Inflammatory macrophage treated with lipopolysaccharide for 4 hours (primary cell): ENCODE measurements at places on chromosomes 4 and X.

DNA sequence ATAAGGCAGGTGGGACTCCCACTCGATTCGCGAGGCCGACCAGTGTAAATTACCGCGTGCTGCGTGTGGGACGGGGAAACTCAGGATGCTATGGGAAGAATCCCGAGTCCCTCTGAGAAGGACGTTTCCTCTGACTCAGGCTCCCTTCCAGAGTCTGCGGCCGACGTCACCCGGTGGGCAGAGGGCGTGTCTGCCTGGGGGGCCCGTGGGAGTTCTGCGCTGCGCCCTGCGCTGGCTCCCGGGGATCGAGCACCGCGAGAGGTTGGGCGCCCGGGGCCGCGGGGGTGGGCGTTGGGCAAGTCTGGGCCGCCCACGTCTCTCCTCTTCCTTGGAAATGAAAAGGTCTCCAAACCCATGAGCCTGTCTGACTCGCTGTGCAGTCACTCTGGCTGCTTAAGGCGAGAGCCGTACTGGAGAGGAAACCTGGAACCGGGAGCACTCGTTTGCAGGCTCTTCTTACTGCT, 568 bp downstream of the NIPAL1 start:
- peak; percentile 38 for DNase-seq

DNA sequence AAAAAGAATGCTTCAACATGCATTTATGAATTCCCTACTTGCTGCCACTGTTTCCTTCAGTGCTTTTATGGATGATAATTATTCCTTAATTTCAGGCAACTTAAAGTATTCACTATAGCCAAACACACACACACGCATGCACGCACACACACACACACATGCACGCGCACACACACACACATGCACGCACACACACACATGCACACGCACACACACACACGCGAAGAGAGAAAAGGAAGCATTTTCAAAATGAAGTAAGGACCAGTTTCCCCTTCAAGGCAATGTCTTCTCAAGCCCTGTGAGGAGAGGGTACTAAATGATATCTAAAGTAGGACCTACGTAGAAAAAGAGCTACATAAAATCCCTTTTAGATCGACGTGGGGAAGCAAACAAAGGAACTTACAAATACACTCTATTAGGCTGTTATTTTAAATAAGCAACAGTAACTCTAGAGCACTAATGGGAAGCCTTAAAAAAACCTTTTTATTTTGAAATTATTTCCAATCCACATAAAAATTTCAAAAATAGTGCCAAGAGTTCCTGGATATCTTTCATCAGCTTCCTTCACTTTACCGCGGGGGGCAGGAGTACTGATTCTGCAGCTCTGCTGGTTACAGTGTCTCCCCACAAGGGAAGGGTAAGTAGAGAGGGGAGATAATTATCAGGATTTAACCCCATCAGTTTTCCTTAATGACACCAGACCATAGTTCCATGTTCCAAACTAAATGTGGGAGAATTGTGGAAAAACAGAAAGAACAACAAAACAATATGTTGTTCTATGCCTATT, 13.7 kb downstream of the IRF2 start:
- no peak for DNase-seq

DNA sequence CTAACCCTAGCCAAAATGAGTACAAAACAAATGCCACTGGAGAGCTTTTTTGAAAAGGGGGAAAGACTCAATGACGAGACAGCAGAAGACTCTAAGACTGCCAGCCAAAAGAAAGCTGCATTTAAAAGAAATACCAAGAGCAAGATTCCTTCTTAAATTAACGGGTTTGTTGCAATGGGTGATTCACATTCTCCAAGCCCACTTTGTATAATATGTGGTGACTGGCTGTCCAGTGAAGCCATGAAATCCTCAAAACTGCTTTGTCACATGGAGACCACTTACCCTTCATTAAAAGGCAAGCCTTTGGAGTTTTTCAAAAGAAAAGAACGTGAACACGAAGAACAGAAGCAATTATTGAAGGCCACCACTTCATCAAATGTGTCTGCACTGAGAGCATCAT, 68.2 kb downstream of the MRPL1 start:
- DNase-seq: no peak

GRCh38 chr4:85866508-85866907, 391.6 kb downstream of the ARHGAP24 start:
- DNase-seq: no peak

DNA sequence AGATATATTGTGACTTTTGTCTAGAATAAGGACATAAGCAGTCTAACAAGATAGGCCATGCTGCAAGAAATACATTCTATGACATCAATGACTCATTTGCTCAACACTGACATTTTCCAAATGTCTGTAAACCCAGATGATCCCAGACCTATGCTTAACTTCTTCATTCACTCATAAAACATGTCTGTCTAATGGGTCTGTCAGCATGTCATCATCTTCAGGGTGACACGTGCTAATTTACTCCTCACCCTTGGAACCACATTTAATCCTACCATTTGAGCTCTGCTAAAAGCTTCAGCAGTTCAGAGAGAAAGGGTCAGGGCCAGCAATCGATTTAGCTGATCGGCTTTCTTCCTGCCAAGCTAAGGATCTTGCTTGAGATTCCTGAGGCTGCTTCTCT, 109.4 kb upstream of the MAP3K15 start:
- peak; percentile 37 for DNase-seq

DNA sequence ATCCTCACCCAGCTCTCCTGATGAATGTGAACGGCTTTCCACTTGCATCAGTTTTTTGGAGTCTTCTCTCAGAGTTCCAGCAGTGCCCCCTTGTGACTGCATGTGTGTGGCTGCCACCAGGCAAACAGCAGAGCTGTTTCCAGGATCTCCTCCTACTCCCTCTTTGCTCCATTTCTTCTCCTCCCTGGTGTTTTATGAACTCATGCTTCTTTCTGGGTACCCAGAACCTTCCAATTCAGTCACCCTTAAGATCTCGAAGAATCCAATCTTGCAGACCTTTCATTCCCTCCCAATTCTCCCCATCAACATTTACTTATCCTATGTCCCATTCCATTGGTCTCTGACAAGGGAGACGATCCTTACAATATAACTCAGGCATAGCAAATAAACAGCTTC, 6.8 kb upstream of the TCEANC start:
- peak; percentile 44 for DNase-seq

- DNase-seq: no peak
Measured at GRCh38 chr4:147929746-147930145, 197.9 kb downstream of the ARHGAP10 start.

DNA sequence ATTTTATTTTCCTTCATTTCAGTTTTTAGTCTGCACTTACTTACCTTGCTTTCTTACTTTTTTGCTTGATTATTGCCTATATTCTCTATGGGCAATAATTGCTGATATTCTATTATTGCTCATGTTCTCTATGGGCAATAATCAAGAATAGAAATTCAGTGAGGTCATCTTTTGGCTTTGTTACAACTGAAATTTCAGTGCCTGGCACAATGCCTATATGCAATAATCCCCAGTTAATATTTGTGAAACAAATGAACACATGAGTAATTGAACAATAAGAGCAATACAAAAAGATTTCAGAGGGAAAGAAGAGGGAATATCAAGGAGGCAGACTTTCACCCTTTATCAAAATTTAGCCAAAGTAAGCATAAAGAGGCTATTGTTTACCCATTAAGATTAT, 48.6 kb upstream of the ARSJ start:
- no peak for DNase-seq

GRCh38 chr4:132227151-132227856, 921.8 kb upstream of the PCDH10 start:
- DNase-seq: no peak

DNA sequence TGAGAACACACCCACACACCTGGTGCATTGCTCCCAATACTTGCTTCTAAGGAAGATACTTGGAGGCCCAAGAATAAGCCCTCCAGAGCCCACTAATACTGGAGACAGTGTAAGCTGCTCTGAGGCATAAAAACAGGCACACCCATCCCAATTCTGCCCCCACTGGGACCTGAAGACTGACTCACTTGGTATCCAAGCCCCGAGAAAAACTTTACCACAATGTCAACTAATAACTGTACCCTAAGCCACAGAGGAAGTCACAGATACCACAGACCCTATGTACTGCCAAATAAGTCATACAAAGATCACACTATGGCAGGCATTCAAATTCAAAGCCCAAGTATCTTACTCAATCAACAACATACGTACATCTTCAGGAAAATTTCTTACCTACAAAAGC, 398.2 kb upstream of the SPANXN1 start:
- no peak for DNase-seq

GRCh38 chrX:1592470-1593142, 1.2 kb downstream of the AKAP17A start:
- DNase-seq: peak; percentile 48

GRCh38 chr4:147727476-147728028, 4.3 kb upstream of the ARHGAP10 start:
- no peak for DNase-seq

DNA sequence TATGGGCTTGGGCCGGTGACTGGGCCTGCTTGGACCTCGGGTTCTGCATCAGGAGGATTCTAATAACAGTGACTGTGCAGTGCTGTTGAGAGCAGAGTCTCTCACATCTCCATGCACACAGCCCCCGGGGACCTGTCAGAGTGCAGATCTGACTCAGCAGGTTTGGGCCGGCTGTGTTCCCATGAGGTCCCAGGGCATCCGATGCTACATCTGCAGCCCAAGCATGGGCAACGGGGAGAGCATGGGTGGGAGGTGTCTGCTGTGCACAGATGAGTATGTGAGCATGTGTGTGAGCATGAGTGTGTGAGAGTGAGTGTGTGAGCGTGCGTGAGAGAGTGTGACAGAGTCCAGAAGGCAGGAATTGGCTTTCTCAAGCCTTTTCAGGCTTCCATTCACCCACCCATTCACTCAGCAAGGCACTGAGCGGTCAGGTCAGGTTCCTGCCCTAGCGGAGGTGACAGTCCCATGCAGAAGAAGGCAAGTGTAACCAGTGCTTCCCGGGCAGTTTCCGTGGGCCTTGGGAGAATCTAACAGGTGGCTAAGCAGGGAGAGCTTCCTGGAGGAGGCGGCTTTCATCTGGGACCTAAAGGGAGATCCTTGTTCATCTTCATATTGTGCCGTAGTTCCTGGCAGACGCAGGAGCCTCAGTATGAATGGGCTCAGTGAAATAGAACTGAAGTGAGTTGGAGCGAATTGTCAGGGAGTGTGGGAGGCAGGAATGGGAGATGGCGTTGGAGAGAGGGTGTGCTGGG, 62.6 kb downstream of the SORCS2 start:
- no peak for DNase-seq

DNA sequence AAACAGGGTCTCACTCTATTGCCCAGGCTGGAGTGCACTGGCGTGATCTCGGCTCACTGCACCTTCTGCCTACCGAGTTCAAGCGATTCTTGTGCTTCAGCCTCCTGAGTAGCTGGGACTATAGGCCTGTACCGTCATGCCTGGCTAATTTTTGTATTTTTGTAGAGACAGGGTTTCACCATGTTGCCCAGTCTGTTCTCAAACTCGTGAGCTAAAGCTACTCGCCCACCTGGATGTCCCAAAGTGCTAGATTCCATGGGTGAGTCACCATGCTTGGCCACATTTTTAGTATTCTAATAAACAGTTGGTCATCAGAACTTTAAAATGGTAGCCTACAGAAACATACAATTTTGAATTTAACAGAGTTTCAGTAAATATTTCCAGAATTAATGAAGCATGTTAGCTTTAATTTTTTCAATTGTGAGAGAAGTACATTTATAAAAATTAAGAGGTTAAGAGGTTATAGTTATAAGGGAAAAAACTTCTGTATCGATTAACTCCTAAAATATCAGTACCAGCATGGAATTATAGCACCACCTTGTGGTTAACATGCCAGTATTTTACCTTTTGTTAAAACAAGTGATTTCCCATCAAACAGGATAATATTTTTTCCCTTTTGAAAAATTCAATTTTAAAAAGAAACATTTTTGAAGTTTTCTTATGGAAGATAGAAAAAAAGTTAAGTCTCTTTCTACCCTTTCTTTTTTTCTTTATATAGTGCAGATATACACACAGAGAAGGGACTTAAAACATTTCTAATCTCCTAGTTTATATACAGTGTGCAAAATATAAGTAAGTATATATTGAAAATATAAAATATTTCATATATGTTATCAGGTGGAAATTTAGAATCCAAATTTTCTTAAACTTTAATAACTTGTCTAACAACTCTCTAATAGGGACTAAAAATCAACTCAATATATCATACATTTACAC, 35.4 kb downstream of the CEP44 start:
- peak; percentile 39 for DNase-seq

- no peak for DNase-seq
Measured at GRCh38 chr4:187268940-187269339, 545.3 kb upstream of the FAT1 start.

- DNase-seq: no peak
Measured at GRCh38 chrX:130974323-130974722, 71.3 kb upstream of the ENOX2 start.

- DNase-seq: no peak
Measured at GRCh38 chr4:185341841-185342240, 53.9 kb downstream of the LRP2BP start.

GRCh38 chrX:134443020-134443419, 16.9 kb upstream of the HPRT1 start:
- no peak for DNase-seq

GRCh38 chr4:156615066-156615531, 356.5 kb downstream of the PDGFC start:
- DNase-seq: no peak

- peak; percentile 56 for DNase-seq
Measured at GRCh38 chr4:80989921-80990544, 40.5 kb upstream of the BMP3 start.

DNA sequence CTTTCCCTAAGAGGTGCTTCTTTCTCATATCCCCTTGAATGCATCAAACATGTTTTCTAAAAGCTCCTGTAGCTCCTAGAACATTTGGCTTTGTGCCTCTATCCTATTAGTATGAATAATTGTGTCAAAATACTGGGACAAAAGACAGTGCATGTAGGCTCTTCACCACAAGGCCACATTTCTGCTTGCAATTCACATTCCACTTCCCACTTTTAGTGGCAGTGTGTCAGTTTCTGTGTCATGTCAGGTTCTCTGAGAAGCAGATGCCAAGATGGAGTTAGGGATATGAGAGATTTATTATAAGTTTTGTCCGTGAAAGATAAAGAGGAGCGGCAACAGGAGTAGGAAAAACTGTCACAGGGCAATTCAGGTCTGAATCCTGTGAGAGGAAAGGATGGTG, 61.3 kb upstream of the GPRIN3 start:
- peak; percentile 74 for DNase-seq

DNA sequence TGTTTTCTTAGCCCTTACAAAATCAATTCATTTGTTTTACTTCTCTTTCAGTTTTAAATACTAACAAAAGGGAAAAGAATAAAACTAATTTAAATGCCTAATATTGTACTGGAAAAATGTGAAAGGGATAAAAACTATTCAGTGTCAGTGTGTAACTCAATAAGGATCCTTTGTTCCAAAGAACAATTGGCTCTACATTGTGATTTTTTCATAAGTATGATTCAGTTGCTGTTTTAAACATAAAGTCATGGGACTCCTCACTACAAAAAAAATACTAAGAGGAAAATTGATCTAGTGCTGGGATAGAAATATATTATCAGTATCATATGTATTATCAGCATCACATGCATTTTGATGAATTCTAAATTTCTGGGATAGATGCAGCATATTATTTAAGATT, 199.4 kb upstream of the TRAM1L1 start:
- DNase-seq: no peak

GRCh38 chr4:83237591-83237990, 47.0 kb downstream of the COQ2 start:
- DNase-seq: no peak

GRCh38 chr4:29081234-29081955, 1638.8 kb upstream of the PCDH7 start:
- no peak for DNase-seq
